ENCODE measurements at places on chromosomes 13 and 19.

GRCh38 chr13:72570019-72570418 is 157.4 kb downstream of the MZT1 start:
- no peak for DNase-seq

- no peak for DNase-seq
Measured at GRCh38 chr19:947090-947706, 21.4 kb downstream of the ARID3A start.

DNA sequence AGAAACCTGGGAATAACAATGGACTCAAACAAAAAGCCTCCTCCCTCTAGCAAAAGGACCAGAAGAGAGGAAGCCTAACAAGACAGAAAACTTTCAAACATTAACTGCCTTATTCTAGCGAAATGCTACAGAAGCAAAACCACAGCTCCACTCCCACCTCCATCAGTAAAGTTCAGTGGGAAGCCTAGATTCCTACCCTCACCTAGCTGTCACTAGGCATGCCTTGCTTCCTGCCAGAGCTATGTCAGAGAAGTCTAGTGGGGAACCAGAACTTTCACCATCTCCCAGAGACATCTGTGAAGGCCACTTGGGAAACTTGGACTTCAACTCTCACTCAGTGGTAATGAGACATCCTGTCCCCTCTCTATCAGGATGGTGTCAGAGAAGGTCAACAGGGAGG is 37.1 kb downstream of the DPY19L3 start:
- no peak for DNase-seq

GRCh38 chr13:105878119-105878700 is 657.3 kb downstream of the EFNB2 start:
- DNase-seq: no peak

- no peak for DNase-seq
Measured at GRCh38 chr19:53034054-53034453, 10.5 kb upstream of the ERVV-2 start.

DNA sequence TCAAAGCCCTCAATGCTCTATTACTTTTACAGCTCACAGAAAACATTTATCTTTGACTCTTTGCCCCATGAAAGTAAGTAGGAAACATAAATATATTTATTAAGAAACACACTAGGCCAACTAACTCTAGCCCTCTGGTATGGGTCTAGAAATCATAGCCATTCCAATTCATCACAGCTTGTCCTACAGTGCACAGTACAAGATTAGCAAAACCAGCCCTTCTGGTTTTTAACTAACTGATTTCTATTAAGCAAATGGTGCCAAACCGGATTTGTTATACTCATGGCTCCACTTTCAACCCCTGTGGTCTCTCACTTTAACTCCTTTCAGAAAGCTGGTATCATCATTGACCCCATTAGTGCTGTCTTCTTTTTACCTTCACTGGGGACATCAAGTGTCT is 5.6 kb upstream of the LRRC63 start:
- DNase-seq: no peak

DNA sequence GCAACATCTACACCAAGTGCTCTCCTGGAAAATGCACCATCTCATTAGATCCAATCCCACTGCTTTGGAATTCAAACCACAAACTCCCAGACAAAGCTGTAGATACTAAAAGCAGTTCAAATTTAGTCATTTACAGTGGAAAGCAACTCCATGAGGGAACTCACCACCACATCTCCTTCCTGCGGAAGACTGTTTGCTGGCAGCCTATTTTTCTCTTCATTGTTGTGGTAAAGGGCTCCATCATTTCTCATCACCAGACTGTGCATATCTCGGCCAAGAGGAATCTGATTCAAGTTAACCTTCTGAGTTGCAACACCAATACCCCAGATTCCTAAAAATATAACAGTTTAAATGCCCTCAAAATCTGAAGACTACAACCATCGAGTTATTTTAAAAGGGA is 8.4 kb downstream of the SPRYD7 start:
- DNase-seq: no peak

DNA sequence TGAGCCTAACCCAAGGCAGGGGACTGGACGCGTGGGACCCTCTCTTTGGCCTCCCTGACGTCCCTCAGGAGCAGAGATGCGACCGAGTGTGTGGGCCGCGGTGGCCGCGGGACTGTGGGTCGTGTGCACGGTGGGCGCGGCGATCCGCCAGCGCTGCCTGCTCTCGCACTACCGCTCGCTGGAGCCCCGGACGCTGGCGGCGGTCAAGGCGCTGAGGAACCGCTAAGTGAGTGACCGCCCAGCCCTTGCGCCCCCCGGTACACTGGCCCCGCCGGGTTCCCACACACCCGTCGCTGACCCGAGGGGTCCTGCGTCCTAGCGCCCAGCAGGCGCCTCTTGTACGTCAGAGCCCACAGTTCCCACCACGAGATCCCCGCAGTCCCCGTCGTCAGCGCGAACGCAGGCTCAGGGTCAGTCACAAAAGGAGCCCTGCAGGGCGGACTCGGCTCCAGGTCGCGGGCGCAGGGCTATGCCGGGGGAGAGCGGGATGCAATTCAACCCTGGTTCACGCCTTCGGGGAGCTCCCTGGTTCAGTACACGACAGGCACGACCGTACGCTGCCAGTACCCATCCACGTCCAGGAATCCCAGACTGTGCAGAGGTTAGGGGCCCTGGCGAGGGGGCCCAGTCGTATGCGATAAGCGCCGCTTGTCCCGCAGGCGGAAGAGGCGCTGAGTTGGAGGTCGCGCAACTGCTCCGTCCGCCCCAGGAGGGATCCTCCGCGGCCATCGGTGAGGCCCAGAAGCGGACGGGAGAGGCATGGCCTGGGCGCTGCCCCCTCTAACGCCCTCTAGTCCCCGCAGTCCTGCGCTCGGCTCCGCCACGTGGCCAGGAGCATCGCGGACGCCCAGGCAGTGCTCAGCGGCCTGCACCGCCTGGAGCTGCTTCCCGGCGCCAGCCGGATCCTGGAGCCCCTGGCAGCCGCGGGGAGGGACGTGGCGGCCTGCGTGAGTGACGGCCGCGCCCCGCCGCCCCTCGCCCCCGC is 3.6 kb upstream of the IFNL2 start:
- peak; percentile 67 for DNase-seq

DNA sequence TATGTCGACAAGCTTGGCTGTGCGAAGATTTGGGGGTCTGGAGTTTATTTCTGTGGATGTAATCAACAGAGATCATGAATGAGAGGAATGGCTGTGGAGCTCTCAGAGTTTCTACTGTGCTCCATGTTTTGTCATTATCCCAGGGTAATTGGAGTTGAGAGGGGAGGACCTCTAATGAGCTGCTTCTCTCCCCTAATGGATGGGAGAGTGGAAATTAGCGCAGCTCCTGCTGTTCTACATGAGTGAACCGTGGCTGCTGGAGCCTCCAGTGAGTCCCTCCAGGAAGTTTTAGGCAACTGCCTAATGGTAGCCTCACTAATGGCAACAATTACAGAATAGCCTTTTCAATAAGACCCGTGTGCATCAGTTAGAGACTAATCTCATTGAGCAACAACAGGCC is 31.3 kb upstream of the FGF9 start:
- no peak for DNase-seq

GRCh38 chr19:18429717-18430416 is 8.1 kb downstream of the ISYNA1 start:
- DNase-seq: no peak

- DNase-seq: no peak
Measured at GRCh38 chr13:65330287-65330686, 1899.8 kb downstream of the PCDH9 start.

DNA sequence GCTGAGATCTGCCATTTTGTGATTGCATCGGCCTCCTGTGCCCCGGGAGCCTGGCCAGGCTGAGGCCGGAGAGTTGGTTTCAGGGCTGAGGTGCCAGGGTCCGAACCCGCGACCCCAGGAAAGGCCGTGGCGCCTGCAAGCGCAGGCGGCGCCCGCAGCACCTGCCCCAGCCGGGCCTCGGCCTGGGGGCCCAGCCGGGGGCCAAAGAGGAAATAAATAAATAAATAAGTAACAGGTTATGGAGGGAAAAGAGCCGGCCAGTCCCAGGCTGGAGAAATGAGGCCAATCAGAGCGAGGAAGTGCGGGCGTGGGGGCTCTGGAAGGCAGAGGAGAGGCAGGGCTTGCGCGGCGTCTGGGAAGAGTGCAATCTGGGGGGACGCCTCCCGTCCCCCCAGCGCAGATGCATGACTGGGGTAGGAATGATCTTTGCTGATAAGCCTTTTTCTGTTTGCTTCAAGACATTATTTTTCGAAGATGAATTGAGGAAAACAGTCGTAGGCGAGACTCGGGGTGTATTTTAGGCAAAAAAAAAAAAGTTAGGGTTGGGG is 145.6 kb upstream of the ZNF536 start:
- DNase-seq: peak; percentile 32

DNA sequence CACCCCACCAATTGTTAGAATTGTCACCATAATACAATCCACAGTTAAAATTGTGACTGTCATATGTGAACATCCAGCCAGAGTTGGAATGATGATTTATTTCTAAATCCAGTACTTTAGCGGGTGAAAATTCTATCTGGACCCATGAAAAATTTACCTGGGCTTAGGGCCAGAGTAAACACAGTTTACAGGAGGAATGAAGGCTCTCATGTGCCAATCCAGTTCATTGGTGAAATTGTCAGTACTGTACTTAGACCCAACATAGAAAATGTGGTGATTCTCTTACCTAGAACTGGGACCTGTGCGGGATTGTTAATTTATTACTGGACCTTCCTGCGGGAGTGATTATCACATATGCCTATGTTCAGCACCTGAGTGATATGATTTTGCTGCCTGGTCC is 27.3 kb upstream of the ZNF681 start:
- no peak for DNase-seq

DNA sequence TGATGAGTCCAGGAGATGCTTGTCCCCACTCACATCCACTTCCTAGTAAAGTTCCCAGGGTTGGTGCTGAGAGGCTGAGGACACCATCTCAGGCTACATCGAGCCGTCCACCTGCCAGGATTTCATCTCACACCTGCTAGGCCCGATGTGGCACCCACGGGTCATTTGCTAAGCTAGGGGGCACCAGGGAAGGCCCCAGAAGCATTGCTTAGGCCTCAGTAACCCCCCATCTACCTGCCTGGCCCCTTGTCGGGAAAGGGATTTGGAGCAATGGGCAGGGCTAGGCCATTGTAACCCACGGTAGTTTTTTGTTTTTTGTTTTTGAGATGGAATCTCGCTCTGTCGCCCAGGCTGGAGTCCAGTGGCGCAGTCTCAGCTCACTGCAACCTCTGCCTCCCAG is 51.8 kb downstream of the F2RL3 start:
- no peak for DNase-seq

GRCh38 chr19:6297202-6297601 is 17.4 kb upstream of the MLLT1 start:
- DNase-seq: no peak

DNA sequence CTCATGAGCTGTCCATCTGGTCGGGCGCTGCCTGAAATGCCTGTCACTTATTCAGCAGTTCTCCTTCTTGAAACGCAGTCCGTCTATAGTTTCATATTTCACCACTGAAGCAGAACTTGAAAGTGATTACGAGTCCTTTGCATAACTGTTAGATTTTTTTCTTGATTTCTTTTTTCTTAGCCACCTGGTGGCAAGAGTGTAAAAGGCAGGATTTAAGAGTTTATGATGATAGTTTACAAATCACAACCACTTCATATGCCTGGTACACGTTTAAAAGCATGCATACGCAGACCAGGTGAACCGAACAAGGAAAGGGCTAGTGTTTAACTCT is 45.8 kb downstream of the GGACT start:
- DNase-seq: peak; percentile 61

GRCh38 chr13:45339867-45340266 is 1.1 kb downstream of the TPT1 start:
- DNase-seq: no peak

DNA sequence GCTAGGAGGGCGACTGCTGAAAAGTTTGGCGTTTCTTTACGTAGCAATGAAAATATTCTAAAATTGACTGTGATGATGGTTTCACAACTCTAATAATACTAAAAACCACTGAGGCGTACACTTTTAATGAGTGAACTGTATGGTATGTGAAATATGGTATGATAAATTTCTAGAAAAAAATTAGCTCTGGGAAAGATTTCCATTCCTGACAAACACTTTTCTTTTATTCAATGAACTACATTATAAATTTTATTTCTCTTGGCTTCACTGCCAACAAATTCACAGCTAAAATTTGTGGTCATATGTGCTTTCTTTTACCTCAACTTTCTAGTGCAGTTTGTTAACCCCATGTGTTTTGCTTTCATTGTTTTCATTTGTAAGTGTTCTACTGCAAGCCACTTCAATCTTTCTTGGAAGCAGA is 11.1 kb downstream of the ZC3H13 start:
- no peak for DNase-seq

- no peak for DNase-seq
Measured at GRCh38 chr19:512547-513365, 5.5 kb downstream of the TPGS1 start.

GRCh38 chr19:1961000-1961883 is 20.3 kb downstream of the CSNK1G2 start:
- DNase-seq: no peak

- no peak for DNase-seq
Measured at GRCh38 chr19:4372165-4373012, 28.0 kb downstream of the SH3GL1 start.

GRCh38 chr19:23287620-23288019 is 37.4 kb upstream of the ZNF724 start:
- DNase-seq: peak; percentile 25

- DNase-seq: no peak
Measured at GRCh38 chr19:18774782-18775444, 16.2 kb downstream of the COMP start.

GRCh38 chr13:113972451-113973217 is 1.2 kb downstream of the C13orf46 start:
- DNase-seq: no peak

DNA sequence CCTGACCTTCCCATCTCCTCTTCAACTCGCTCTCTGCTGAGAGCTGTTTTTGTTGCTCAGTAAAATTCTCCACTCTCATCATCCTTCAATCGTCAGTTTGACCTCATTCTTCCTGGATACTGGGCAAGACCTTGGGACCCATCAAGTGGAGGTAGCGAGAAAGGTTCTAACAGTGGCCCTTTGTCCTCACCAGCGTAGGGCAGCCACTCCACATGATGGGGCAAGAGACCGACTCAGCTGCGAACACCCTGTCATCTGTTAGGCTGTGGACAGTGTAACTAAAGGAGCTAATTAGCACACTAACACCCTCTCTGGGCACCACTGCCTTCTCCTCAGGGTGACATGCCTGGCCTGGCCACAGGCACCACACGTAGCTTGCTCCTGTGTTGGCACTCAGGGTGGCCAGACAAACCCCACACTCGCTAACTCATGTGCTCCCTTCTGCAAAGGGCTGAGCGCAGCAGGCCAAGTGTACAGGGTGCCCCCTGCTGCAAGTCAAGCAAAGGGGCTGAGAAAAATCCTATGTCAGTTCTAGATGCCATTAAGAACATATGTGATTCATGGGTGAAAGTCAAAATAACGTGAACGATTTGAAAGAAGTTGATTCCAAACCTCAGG is 1216.0 kb downstream of the SLITRK5 start:
- peak; percentile 16 for DNase-seq

DNA sequence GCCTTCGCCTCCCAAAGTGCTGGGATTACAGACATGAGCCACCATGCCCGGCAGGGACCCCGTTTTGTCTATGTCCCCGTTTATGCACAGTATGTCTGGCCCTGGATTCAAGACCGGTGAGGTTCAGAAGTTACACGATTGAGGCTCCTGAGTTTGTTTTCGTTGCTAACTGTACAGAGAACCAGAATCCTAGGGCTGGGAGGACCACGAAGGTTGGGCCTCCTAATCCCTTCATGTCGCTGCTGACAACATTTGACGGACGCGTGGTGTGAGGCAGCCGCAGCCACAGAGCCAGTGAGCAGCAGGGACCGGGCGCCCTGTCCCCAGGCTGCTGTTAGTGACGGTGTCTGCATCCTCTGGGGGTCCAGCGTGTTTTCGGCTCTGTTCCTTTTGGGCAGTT is 91.4 kb downstream of the ATP11A start:
- no peak for DNase-seq

All from GM23338 (cell line).